ENCODE measurements at places on chromosomes 6 and 20. TPM values are rescaled to one million over a fixed set of nuclear protein-coding genes. Genes with fewer than 3 reads are reported as not detected.

Gene MOG
- not detected for total RNA-seq

Gene CD83
- 5.0 TPM for total RNA-seq

GRCh38 chr6:139981768-139982181 lies 607.3 kb upstream of the CITED2 start:
- H3K4me3 ChIP-seq = no peak overlapping the region
- peak; percentile 84 for DNase-seq
- H3K36me3 ChIP-seq = no peaks in the 10 kb centered on the region
- peaks cover 27% of the 10 kb centered on the region for H3K4me1 ChIP-seq
- peak overlapping the region; percentile 21 for H3K27ac ChIP-seq

DNA sequence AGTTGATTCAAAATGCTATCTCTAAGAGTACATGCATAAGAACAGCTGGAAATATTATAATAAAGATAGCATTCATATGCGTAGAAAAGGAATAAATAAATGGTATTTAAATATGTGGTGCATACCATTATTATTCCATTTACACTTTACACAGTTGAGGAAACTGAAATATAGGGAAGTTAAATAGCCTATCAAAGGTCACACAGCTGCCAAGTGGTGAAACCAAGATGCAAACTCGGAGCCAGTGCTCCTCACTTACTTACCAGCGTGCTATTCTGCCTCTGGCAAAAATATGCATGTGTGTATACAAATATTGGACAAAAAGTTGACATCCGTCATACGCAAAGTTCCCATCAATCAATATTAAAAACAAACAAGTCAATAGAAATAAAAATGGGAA lies 22.3 kb upstream of the ANKEF1 start:
- no peak for DNase-seq
- H3K27me3 ChIP-seq = peaks cover 4% of the 10 kb centered on the region
- H3K4me3 ChIP-seq = no peak overlapping the region
- H3K4me1 ChIP-seq = no peaks in the 10 kb centered on the region

DNA sequence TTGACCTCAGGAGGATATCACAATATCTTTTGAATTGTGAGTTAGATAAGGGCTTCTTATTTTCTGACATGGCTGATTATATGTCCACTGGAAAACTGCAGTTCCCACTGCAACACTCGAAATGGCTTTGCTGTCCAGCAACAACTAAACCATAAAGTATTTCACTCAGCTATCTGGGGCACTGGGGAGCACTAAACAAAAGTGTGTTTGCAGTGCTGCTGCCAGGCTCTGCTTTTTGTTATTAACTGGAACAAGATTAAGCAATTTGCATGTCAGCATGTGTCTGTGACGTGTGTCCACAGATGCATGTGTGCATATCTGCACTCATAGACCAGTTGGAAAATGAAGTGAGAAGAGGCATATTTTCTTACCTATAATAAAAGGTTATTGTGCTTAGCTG lies 107.8 kb upstream of the CCN2 start:
- no peak overlapping the region for H3K4me3 ChIP-seq
- no peak for DNase-seq
- no peaks in the 10 kb centered on the region for H3K27me3 ChIP-seq
- no peak overlapping the region for H3K27ac ChIP-seq

DNA sequence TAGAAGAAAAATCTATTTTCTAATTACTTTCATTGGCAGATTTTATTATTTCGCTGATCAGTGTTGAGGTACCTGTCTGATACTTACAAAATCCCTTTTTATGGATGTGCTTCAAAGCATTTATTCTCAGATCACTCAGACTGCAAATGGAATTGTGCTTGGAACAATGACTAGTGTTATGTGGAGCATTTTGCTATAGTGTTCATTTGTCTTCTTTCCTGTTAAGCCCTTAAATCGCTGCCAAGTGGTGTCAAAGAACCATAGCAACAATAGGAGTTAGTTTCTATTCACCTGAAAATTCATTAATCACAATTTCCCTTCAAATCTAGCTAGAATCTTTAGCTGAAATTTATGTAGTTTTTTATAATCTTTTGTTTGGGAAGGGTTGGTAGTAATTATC lies 29.8 kb downstream of the SMPDL3A start:
- H3K27ac ChIP-seq = no peak overlapping the region
- H3K36me3 ChIP-seq = no peaks in the 10 kb centered on the region
- no peaks in the 10 kb centered on the region for H3K4me1 ChIP-seq
- no peak for DNase-seq

GRCh38 chr6:16184129-16184528 lies 54.3 kb upstream of the GMPR start:
- H3K4me1 ChIP-seq = no peaks in the 10 kb centered on the region
- no peak for DNase-seq
- no peak overlapping the region for H3K4me3 ChIP-seq
- H3K27ac ChIP-seq = no peak overlapping the region
- no peaks in the 10 kb centered on the region for H3K36me3 ChIP-seq
- no peaks in the 10 kb centered on the region for H3K27me3 ChIP-seq

DNA sequence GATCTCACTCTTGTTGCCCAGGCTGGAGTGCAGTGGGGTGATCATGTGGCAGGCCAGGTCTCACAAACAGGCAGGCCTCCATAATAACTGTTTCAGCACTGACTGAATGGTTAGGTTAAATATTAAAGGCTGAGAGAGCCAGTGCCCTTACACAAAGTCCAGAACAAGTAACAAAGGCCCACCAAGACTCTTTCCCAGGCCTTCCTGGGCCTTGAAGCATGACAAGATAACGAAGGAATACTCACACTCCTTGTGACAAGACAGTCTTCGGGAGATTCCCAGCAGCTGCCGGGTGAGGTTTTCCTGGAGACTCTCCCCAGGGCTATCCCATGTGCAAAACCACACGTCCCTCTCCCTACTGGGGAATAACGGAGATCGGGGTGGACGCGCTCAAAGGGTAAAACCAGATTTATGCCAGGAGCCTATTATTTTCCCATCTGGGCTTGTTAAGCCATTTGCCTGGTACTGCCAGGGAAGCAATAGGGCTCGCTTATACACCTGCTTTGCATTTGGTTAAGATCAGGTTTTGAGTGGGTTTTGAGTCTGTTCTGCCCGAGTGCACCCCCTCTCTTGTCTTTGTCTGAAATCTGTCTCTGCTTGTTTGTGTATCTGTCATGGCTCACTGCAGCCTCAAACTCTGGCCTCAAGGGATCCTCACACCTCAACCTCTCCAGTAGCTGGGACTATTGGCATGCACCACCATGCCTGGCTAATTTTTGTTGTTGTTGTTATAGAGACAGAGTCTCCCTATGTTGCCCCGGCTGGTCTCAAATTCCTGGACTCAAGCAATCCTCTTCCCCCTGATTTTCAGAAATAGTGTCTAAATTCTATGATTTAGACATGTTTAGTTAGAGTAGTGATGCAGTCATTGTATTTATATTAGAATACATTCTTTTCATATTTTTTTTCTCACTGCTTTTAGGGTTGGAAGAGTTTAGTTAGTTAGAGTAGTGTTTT lies 1.4 kb upstream of the ENPP3 start:
- DNase-seq = no peak
- no peaks in the 10 kb centered on the region for H3K4me1 ChIP-seq
- H3K4me3 ChIP-seq = no peak overlapping the region
- H3K27ac ChIP-seq = no peak overlapping the region
- no peaks in the 10 kb centered on the region for H3K36me3 ChIP-seq
- H3K27me3 ChIP-seq = no peaks in the 10 kb centered on the region

Gene KAT14
- total RNA-seq = 18.5 TPM

- DNase-seq = no peak
- H3K27me3 ChIP-seq = no peaks in the 10 kb centered on the region
- H3K36me3 ChIP-seq = no peaks in the 10 kb centered on the region
- no peak overlapping the region for H3K27ac ChIP-seq
- peaks cover 16% of the 10 kb centered on the region for H3K4me1 ChIP-seq
Measured at GRCh38 chr20:38982291-38982690, 20.1 kb downstream of the DHX35 start.

- H3K4me3 ChIP-seq = no peak overlapping the region
- no peaks in the 10 kb centered on the region for H3K4me1 ChIP-seq
- H3K27ac ChIP-seq = no peak overlapping the region
- no peaks in the 10 kb centered on the region for H3K36me3 ChIP-seq
Measured at GRCh38 chr6:14757418-14757817, 488.5 kb upstream of the JARID2 start.

Gene BNIP5
- not detected for total RNA-seq

DNA sequence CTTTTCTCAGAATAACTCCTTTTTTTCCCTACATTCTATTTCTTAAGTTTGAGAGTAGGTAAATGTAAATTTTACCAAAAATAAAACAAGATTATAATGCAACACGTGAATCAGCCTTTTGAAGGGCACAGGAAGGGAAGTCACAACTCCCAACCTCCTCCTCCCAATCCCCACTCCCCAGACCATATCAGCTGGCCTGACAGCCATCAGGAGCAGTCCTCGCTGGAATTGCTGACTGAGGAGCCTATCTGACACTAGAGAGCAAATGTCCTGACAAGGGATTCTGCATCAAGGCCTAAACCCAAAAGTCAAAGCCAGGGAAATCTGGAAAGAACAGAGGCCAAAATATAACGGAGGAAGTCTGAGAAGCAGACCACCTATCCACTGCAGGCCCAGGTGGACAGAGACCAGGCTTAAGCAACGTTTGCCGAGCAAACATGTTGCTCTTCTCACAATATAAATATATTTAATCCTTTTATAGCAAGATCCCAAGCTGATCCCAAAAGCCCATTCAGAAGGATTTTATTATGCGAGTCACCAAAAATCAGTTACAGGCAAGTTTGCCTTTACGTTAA lies 2.5 kb downstream of the RRAGD start:
- no peaks in the 10 kb centered on the region for H3K36me3 ChIP-seq
- H3K27me3 ChIP-seq = peaks cover 33% of the 10 kb centered on the region
- H3K27ac ChIP-seq = no peak overlapping the region
- no peaks in the 10 kb centered on the region for H3K4me1 ChIP-seq

GRCh38 chr20:7650086-7650879 lies 290.0 kb downstream of the HAO1 start:
- DNase-seq = peak; percentile 95
- H3K36me3 ChIP-seq = no peaks in the 10 kb centered on the region
- no peaks in the 10 kb centered on the region for H3K27me3 ChIP-seq
- H3K27ac ChIP-seq = no peak overlapping the region
- H3K4me1 ChIP-seq = no peaks in the 10 kb centered on the region
- no peak overlapping the region for H3K4me3 ChIP-seq

- H3K27me3 ChIP-seq = no peaks in the 10 kb centered on the region
- no peak overlapping the region for H3K27ac ChIP-seq
- DNase-seq = no peak
Measured at GRCh38 chr20:50664254-50664653, 27.1 kb downstream of the RIPOR3 start.

DNA sequence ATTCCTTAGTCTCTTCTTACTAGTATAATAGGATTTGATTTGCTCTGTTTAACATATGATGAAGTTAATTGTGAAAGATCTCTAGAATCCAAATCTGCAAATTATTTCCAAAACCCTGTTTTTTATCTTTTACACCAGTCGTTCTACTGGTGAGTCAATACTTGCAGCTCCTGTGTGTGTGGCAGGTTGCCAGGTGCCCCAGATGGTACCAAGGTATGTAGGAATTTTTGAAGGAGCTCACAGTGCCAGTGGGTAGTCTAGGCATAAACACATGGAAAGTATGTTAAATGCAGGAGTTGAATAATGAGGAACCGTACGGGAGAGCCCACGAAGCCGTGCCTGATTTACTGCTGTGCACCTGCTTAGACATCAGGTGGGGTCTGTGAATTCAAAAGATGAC lies 192.2 kb downstream of the FARS2 start:
- no peaks in the 10 kb centered on the region for H3K27me3 ChIP-seq
- H3K4me1 ChIP-seq = no peaks in the 10 kb centered on the region
- H3K4me3 ChIP-seq = no peak overlapping the region

Gene ZGPAT
- total RNA-seq = 11.0 TPM

Gene CST5
- not detected for total RNA-seq

DNA sequence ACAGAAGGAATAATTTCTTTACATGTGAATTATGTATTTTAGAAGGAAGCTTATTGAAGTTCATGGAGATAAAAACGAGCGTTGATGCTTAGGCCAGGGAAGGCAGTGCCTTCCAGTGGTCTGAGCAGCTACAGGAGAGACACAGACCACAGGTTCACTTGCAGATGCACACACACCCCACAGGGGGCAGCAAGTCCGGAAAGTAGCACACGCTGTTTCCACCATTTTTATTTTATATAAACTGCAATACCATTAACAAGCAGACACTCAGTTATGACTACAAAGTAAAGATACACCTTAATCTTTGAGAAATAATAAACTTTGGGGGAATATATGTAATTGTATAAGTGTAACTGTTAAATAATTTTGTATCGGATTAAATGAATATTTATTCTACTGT lies 13.5 kb upstream of the DACT2 start:
- H3K4me3 ChIP-seq = no peak overlapping the region
- no peak overlapping the region for H3K27ac ChIP-seq
- H3K4me1 ChIP-seq = no peaks in the 10 kb centered on the region
- no peaks in the 10 kb centered on the region for H3K36me3 ChIP-seq

- no peak overlapping the region for H3K4me3 ChIP-seq
- DNase-seq = no peak
- H3K27me3 ChIP-seq = no peaks in the 10 kb centered on the region
- no peaks in the 10 kb centered on the region for H3K4me1 ChIP-seq
Measured at GRCh38 chr20:16095226-16095625, 478.0 kb downstream of the KIF16B start.

DNA sequence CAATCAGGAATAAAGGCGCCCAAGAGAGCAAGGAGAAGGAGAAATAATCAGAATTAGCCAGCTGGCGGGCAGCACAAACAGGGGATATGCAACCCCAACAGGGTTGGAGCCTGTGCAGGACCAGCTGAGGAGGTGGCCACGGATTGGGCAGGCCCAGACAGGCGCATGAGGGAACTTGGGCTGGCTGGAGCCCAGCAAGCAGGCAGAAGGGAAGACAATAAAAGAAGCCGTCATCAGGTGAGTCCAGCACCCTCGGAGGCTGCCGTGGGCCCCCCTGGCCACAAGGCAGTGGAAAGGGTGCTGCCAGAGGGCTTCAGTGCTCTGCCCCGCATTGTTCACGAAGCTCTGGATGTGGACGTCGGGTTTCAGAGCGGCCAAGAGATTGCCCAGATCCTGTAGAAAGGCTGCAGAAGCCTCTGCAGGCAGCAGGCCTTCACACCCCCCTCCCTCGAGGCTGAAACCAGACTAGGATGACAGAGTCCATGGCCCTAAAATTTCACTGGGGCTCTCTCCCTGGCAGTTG lies 28.4 kb upstream of the MAFB start:
- no peak for DNase-seq
- H3K36me3 ChIP-seq = no peaks in the 10 kb centered on the region

- peaks cover 26% of the 10 kb centered on the region for H3K4me1 ChIP-seq
- H3K36me3 ChIP-seq = no peaks in the 10 kb centered on the region
- no peak for DNase-seq
Measured at GRCh38 chr6:107690643-107691061, 133.5 kb downstream of the SCML4 start.

Measured in fibroblast of lung (primary cell).